ENCODE measurements at places on chromosomes 11 and 22.

DNA sequence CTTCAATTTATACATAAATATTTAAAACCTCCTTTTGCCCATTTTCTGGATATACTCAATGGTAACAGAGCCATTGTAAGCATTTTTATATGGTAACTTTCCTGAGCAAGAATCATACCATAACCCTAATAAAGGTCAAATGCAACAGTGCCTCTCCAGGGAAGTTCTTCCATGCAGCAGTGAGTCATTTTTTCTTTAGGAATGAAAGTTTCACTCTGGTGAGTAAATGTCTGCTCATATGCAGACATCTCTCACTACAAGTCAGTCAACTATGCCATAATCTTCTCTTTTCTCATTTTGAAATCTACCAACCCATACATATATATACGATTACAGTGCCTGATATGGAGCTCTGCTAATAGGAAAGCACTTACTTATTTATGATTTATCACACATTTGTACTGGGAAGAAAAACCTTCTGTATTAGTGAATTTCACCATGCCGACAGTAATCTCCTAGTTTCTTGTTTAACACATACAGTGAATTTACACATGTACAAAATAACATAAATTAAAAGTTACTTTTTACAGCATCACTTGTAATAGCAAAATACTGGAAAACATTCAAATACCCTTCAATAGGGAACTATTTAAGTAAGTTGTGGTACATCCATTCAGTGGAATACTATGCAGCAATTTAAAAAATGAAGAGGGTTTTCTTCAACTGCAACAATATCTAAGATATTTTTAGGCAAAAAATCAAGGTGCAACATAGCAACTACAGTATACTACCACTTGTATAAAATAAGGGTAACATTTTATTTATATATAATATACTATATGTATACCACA, 16.0 kb downstream of the STK33 start:
- no peak for DNase-seq

GRCh38 chr11:20036626-20037335, 123.5 kb downstream of the DBX1 start:
- no peak for DNase-seq

- no peak for DNase-seq
Observed at GRCh38 chr11:96187822-96188221, 155.2 kb downstream of the MAML2 start.

DNA sequence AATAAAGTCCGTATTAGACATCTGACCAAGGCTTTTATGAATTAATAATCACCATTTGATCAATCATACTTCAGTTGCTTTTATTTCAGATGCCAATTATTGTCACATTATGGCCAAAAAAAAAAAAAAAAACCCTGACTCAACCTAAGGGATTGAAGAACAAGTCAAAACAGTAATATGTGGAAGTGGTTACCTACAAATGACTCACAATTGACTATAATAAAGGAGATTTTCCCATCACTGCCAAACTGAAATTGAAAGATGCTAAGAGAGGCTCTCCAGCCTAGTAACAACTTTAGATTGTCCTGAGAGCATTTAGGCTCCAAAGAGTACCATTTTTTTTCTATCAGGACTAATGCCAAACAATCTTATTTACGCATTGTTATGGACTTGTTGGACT, 35.2 kb downstream of the SOX6 start:
- DNase-seq, result no peak

DNA sequence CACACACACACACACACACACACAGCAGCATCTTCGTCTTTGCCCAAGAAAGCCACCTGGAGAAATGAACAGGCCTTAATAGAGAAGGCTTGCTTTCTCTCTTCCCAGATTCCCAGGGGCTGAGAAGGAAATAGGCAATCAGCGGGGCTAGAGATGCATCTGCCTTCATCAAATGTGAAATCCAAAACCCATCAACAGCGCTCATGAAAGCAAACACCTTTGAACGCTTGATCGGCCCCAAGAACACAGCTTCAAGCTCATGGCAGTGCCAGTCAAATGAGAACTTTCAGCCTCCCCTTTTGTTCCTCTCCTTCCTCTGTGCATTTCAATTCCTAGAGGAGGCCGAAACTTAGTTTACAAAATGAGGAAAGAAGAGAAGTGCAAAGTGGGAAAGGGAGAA, 122.7 kb downstream of the EFCAB6 start:
- no peak for DNase-seq

DNA sequence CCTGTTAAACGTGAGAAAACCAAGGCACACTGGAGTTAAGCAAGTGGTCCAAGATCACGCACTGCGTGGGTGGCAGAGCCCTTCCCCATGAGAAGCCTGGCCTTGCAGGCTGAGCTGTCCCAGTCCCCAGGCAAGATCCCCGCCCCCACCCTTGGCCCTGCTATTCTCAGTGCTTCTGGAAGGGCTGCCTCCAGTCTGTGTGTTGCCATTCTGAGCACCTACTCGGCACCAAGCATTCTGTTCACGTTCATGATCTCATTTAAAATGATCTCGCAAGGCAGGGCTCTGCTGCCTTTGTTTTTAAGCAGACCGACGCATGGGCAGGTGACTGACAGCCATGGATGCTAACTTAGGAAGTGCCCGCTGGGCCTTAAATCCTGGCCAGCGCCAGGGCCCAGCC, 62.8 kb downstream of the PHF21B start:
- no peak for DNase-seq

GRCh38 chr11:10653946-10654810, 39.4 kb downstream of the IRAG1 start:
- no peak for DNase-seq

GRCh38 chr11:13720940-13721339, 52.5 kb downstream of the FAR1 start:
- DNase-seq, result no peak

DNA sequence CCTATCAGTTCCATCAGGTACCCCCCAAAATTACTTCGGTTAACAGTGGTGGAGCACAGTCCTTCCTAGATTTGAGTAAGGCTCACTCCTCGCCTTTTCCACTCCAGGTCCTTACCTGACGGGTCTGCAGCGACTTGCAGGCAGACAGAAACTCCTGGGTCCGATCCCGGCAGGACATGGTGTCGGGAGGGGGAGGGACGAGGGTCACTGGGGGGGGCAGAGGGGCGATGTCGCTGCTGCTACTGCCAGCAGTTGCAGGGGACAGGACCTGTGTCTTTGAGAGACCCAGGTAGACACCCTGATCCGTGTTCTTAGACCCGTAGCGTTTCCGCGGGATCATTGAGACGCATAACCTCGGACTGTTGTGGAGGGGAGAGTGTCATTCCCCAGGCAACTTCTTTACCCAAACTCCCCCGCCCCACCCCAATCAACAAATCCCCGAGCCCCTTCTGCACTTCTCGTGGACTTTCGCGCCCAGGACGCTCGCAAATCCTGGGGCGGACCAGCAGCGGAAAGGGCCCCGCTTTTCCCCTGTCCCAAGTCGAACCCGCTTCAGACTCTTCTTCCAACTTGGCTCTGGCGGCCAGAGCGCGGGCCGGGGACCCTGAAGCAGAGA, 839 bp downstream of the STX5 start:
- DNase-seq, result no peak

- DNase-seq, result no peak
Observed at GRCh38 chr11:109734566-109734965, 312.6 kb downstream of the C11orf87 start.

- no peak for DNase-seq
Observed at GRCh38 chr11:114571712-114572111, 12.0 kb upstream of the NXPE1 start.

DNA sequence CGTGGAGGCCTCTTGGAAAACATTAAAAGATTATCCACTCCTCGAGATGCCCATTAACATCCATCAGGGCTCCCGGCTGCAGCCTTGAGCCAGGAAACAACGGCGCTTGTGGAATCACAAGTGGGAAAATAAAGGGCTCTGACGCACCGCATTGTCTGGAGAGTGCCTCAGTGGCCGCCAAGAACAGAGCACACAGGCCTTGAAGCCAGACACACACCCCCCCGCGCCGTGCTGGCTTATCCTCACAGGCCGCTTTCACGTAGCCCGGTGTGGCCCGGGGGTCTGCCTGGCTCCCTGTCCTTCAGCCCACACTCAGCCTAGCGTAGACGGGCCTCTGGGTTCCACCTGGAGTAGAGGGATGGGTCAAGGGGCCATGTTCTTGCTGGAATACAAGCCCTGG, 1020.5 kb downstream of the BRD1 start:
- DNase-seq, result no peak

GRCh38 chr22:25197340-25197739, 2.3 kb upstream of the CRYBB3 start:
- no peak for DNase-seq

DNA sequence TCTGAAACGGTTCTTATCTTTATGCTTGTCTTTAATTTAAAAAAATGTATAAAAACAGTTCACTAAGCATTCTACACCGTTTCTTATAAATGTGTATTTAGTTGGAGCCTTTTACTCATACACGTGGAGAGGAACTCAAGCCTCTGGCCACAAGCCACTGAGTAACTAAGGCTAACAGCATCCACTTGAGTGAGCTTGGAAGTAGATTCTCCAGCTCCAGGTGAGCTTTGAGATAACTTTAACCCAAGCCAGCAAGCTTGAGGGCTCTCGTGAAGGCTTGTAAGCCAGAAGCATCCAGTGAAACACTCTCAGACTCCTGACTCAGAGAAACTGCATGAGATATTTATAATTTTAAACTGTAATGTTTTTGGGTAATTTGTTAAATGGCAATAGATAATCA, 82.6 kb downstream of the ARHGAP20 start:
- no peak for DNase-seq

GRCh38 chr11:132158091-132158490, 787.7 kb downstream of the NTM start:
- no peak for DNase-seq

GRCh38 chr11:92804388-92804966, 165.0 kb upstream of the MTNR1B start:
- DNase-seq, result no peak

DNA sequence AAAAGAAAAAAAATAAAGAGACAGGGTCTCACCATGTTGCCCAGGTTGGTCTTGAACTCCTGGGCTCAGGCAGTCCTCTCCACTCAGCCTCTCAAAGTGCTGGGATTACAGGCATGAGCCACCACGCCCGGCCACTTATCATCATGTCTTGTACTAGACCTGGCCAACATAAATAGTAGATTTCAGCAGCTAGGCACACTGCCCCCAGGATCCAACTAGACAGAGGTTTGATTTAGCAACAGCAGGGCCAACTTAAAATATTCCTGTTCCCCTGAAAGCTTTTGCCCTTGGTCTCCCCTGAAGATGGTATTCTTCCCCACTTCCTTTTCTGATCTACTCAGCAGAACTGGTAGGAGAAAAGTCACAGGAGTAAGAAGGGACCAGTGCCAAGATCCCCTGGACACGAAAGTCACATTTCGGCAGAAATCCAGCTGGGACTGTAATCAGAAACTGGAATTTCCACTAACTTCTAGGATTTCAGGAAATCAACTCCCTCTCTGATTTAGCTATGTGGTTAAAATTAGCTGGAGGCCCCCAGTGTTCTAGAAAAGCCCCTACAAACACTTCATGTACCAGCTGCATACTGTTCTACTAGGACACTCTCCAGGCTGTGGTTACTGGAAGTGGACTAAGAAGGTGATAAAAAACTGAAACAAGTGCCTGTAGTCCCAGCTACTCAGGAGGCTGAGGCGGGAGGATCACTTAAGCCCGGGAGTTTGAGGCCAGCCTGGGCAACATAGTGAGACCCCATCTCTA, 8.9 kb upstream of the PPP2R1B start:
- no peak for DNase-seq

- no peak for DNase-seq
Observed at GRCh38 chr22:44210722-44211121, 30.0 kb downstream of the PARVG start.

DNA sequence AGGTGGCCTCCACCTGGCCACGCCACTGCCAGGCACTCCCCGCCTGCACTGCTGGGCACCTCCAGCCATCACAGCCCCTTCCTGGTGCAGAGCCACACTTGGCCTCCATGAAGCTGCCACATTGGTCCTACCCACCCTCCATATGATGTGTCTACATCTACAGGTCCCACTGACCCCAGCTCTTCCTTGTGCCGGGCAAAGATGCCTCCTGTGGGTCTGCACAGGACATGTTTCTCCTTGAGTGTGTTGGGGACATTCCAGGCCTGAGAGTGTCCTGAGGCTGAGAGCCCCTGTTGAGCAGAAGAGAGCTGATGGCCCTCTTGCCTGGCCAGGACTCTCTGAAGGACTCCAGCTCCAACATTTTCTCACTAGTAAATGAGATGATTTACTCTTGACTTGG, 7.5 kb downstream of the THY1 start:
- DNase-seq, result no peak

DNA sequence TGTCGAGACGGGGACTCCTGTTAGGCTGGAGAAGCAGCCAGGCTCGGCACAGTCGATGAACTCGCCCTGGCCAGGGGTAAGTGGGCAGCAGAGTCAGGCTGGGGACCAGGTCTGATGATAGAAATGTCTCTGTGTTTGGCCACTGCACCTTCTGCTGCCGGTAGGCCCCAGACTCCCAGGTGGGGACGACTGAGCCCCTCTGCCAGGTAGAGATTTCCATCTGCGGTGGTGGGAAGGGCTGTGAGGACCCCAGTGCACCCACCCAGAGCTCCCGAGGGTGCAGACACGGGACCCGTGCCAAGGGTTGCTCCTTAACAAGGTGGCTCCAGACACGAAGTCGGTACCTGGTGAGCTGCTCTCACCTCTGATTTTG, 862.5 kb downstream of the TBC1D22A start:
- DNase-seq, result no peak

DNA sequence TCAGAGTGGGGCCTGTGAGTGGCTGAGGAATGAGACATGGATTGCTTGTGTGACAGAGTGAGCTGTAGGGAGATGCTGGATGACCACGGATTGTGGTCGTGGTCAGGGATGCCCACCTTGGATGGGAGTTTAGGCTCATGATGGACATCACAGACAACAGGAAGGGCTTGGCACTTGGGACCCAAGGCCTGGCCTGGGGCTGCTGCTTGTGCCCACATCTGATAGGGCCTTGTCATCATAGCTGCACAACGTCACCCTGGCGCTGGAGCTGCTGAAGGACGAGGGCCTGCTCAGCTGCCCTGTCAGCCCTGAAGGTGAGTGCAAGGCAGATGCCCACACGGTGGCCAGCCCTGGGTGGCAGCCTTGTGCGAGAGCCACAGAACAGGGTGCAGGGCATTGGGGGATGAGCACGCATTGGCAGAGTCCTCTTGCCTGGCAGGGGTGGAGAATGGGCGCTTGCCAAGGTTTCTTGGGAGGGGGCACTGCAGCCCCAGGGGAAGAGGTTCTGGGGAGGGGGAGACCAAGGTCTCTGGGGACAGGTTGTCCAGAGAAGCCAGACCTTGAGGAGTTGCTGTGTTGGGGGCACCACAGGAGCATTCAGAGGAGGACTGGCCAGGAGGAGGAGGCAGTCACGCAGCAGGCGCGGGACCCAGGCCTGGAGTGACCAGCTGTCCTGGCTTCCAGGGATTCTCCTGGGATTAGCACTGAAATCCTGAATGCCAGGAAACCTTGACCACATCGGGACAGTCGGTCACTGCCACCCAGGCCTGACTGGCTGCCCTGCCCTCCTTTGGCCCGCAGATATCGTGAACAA, 25.0 kb downstream of the PARVG start:
- DNase-seq, result no peak

DNA sequence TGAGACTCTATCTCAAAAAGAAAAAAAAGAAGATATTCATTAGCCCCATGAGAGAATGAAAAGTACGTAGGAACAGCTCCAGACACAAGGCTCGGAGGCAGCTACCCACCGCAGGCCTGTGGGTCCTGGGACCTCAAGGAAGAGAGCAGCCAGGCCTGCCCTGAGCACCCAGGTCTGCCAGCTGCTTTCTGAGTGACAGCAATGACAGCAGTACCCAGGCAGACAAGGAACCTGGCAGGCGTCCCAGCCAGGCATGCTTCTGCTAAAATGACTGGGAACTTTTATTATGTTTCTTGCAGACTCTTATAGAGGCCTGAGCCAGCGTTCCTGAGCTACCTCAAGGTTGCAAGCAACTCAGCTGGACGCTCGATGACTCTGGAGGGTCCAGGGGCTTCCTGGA, 31.6 kb downstream of the CPT1A start:
- DNase-seq, result no peak

Measured in activated naive CD4-positive, alpha-beta T cell (primary cell).